ENCODE measurements at places on chromosomes 4 and X.

DNA sequence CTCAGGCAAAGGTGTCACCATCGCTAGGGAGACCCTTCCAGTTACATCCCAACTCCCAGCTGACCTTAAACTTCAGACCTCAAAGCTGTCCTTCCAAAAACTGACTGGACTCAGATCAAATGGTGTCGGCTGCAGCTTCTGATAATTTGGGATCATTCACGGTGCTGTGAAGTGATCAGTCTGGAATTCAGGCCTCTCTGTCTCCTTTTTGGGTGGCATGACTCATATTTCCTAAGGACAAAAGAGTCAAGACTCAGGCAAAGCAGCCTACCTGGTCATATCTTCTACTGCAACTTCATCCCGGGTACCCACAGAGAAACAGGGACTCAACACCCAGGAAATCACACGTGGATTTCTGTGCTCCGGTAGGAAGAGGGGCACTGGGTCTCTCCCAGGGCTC is 87.6 kb downstream of the SORCS2 start:
- DNase-seq, result no peak

DNA sequence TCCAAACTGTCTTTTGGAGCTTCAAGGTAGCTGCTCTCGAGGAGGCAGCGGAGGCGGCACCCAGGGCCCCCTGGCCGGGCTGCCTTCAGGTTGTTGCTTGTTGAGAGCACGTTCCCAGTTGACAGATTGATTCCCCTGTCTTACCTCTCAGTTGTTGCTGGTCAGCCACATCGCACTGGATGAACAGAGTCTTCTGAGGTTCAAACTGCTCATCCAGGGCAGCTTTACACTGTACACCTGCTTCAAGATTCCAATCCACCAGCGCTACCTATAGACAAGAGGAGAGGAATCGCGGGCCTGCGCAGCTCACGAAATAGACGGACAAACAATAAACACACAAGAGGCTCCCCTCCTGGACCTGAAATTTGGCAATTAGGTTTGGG is 497 bp downstream of the HPGD start:
- no peak for DNase-seq

DNA sequence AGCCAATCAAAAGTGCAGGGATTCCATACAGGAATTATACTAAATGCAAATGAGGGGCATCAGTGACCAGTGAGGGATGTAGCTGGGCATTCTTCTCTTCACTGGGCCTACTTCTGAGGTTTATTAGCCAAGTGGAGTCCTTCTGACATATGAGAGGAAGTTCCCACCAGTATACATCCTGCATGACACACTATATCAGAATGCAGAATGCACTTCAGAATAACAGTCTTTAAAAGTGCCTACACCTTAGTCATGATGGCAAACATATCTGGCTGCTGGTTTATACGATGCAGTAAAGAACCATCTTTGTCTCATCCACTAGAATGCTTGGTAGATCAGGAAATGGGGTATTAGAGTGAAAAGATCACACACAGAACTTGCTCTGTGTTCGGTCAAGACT is 180.3 kb upstream of the PPARGC1A start:
- no peak for DNase-seq

GRCh38 chr4:179398414-179398813 is 1956.2 kb upstream of the AGA start:
- no peak for DNase-seq

- no peak for DNase-seq
Observed at GRCh38 chr4:52665592-52665991, 6.5 kb upstream of the USP46 start.

- no peak for DNase-seq
Observed at GRCh38 chr4:36523182-36523581, 241.8 kb downstream of the DTHD1 start.

DNA sequence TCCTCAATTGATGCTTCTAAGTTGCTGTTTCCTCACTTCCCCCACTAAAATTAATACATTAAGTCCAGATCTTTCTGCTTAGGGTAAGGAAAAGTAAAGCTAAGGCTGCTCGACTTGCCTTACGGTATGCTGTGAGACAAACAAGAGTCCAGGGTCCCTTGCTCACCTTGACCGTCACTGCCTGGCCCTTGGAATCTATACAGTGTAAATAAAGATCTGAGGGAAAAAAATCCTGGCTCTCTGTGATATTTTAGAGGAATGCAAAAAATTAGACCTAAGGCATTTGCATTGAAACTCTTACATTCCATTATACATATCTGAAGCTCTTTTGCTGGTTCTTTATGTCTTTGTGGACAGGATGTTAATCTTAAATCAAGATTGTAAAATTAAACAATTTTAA is 129.6 kb upstream of the HCCS start:
- DNase-seq, result no peak

GRCh38 chr4:137283737-137284136 is 248.6 kb downstream of the PCDH18 start:
- no peak for DNase-seq

- DNase-seq, result no peak
Observed at GRCh38 chrX:119177278-119177677, 49.7 kb upstream of the KIAA1210 start.

Data from left hindlimb (tissue), 1 donor.